ELF-1 (cell line): ENCODE measurements at places on chromosomes 12 and 14.

DNA sequence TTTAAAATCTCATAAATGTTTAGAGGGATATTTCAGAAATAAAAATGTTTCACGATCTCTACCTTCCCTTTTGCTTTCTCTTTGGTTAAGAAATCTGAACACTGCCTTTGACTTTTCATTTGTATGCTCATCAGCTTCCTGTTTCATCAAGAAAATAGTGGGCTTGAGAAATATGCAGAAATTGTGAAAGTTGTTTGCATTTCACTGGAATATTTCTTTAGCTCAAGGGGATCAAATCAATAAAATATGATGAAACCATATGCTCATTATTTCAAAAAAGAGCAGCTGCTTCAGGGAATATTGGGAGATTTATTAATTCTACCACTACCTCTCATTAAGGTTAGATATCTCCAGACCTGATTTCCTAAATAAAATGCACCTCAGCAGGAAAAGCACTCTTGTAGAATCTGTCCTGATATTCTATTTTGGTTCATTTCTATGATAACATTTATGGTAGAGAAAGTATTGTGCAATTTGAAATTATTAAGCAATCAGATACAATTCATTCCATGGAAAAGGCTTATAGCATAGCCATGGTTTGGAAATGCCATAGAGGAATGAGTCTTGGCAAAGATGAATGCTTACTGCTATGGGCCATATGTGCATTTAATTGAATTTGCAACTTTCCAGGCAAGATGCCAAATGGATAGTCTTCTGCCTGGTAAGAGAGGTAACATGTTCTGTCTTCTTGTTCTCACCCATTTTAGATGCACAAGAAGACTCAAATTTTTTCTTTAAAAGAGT is 212.6 kb upstream of the SLC16A7 start:
- DNase-seq = no peak

DNA sequence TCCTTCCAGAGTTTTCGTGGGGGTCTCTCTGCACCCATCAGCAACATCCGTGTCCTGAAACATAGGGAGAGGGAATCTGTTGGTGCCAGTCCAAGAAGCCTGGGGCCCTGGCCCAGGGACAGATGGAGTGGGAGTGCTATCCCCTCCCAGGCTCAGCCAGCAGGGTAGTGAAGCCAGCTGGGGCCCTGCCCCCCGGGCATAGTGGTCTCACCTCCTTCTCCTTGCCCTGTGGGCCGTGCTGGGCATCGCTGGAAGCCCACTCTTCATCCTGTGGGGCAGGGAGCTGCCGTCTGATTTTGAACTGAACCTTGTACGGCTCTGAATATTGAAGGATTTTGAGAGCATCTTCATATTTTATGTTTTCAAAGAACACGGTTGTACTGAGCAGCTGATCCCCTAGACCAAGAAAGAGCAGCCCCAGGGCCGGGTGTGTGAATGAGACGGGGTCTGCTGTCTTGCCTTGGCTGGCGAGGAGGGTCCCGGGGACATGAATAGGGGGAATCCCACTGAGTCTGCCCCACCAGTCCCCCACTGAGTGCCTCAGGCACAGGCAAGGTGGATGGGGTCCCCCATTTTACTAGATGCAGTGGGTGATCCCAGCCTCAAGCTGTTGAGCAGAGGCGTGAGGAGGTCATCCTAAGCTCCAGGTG is 23.3 kb downstream of the AHNAK2 start:
- DNase-seq = no peak

GRCh38 chr12:53602176-53602864 is 23.9 kb downstream of the ATF7 start:
- no peak for DNase-seq

DNA sequence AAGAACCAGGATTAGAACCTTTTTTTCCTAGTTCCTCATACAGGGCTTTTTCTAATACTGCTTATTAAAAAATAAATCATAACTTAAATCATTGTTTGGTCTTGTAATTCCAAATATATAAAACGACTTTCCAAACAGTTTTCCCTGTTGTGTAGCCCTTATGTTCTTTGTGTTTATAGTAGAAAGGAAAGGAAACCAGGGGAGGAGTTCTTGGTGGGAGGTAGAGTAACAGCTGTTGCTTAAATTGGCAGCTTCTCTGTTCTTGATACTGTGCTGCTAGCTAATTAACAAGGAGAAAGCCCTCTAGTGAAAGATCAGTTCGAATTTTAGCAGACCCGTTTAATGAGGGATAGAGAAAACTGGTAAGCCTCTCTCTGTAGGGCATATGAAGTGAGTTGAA is 15.0 kb downstream of the SRP54 start:
- no peak for DNase-seq

DNA sequence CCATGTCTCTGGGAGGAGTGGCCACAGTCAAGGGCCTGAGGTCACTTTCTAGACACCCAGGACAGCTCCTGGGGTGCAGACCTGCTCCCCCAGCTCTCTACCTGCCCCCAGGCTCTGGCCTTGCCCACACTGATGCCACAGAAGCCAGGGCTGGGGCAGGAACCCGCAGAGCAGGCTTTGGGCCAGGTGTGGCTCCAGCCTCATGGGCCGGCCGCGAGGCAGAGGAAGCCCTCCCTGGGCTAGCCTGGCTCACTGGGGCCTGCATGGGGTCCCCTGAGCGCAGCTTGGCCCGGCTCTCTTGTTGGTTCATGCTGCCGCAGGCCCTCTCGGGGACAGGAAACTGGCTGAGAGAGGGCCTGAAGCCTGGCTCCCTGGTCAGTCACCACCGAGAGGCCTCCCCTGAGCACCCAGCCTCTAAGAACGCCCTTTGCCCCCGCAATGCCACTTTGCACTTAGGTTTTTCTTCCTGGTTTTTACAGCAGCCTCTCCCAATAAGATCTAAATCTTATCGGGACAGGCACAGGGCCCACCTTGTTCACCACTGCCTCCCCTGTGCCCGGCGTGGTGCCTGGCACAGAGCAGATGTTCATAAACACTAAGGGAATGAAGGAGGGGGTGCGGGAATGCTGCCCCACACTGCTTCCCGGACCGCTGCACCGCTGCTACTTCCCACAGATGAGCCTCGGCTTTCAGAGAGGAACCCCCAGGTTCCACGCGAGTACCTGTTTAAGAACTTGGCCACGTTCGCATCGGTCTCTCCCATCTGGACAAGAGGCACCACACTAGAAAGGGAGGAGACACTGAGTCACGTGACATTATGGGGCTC is 14.7 kb downstream of the MMAB start:
- no peak for DNase-seq

- DNase-seq = no peak
These were observed 27.3 kb downstream of the DAAM1 start for GRCh38 chr14:59215757-59216156.

GRCh38 chr12:132259364-132259871 is 70.0 kb downstream of the GALNT9 start:
- no peak for DNase-seq

DNA sequence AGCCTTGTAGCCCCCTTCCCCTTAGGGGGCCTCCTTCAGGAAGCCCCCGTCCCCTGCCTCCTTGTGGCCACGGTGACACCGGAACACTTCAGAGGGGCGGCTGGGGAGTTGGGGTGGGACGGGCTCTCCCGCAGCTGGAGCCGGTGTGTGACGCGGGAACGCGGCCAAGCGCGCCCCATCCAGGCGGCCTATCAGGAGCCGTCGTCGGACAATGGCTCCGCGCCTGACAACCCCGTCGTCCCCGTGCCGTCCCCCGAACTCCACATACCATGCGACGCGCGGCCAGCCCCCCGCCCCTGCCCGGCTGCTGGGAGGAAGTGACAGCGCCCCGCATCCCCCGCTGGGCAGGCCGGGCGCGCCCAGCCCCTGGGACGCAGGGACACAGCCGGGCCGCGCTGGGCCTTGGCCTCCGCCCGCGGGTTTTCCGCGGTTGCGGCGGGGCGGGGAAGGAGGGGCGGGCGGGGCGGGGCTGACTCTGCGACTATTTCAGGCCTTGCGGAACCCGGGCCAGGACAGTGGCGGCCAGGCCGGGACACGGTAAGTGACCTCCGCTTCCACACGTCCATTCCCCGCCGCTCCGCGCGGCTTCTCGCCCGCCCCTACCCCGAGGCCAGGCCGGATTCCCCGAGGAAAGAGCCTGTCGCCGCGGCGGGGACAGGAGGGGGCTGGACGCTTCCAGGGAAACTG is at the start of gene TNFAIP2:
TSS of gene TNFAIP2 (plus strand) at position 515 of the 687 bp plus-strand sequence. CDS start 2,997 bp downstream, outside the sequence.
- DNase-seq = no peak

DNA sequence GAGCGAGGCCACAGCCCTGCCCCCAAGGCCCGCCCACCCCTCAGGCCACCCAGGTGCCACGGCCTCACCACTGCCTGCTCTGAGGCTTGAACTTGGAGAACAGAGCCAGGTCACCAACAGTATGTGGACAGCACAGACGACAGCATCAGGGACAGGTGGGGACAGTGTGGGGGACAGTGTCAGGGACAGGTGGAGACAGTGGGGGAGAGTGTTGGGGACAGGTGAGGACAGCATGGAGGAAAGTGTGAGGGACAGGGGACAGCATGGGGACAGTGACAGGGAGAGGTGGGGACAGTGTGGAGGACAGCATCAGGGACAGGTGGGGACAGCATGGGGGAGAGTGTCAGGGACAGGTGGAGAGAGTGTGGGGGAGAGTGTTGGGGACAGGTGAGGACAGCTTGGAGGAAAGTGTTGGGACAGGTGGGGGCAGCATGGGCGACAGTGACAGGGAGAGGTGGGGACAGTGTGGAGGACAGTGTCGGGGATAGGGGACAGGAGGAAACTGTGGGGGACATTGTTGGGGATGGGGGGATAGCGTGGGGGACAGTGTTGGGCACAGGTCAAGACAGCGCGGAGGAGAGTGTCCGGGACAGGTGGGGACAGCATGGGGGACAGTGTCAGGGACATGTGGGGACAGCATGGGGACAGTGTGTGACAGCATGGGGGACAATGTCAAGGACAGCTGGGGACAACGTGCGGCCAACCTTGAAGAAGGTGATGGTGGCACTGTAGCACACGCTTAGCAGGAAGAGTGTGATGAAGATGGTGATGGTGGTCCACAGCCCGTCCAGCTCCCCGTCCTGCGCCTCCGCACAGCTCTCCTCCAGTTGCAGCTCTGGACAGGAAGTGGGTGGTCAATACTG is 114.9 kb downstream of the TMEM121 start:
- no peak for DNase-seq

GRCh38 chr12:18431771-18432170 is 170.5 kb downstream of the PIK3C2G start:
- no peak for DNase-seq

- peak; percentile 86 for DNase-seq
These were observed 878.1 kb downstream of the C12orf50 start for GRCh38 chr12:87150969-87151662.

DNA sequence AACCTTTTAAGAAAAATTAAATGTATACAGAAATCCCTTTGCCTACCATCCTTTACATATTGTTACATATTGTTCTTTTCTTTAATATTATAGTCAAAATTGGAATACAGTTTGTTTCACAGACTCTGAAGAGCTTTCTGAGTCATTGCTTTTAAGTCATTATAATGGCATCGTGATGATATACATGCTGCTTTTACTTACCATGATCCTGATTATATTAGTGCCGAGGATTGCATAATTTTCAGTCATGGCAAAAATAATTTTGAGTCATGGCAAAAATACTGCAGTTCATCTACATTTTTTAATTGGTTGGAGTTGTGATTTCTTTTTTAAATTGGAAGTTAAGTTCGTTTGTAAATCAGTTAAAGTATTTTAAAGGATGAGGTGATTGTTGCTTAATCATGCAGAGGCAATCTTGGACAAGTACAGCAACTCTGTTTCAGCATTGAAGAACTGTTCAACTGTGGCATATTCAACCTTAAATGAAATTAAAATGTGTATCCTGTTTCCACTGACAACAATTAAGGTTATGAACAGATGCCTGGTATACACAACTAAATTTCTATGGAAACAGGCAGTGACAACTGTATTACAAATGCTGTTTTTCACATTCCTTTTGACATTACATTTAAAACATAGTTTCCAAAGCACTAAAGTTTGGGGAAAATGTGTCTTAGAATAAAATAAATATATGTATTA is 142.3 kb downstream of the PCNX1 start:
- no peak for DNase-seq
